ENCODE measurements at places on chromosomes 12 and 14. TPM values are rescaled to one million over a fixed set of nuclear protein-coding genes. Genes with fewer than 3 reads are reported as not detected.

The GALNT9 gene
- polyA plus RNA-seq: 0.76 TPM

The HOXC9 gene
- 1.6 TPM for polyA plus RNA-seq

The ALDH1L2 gene
- 17.1 TPM for polyA plus RNA-seq

The KSR2 gene
- not detected for polyA plus RNA-seq
